Body of pancreas (tissue), 4 donors: ENCODE measurements at places on chromosomes 3 and 15.
A peak's percentile ranks its signal among the peaks of the same experiment; 100 is the strongest.

DNA sequence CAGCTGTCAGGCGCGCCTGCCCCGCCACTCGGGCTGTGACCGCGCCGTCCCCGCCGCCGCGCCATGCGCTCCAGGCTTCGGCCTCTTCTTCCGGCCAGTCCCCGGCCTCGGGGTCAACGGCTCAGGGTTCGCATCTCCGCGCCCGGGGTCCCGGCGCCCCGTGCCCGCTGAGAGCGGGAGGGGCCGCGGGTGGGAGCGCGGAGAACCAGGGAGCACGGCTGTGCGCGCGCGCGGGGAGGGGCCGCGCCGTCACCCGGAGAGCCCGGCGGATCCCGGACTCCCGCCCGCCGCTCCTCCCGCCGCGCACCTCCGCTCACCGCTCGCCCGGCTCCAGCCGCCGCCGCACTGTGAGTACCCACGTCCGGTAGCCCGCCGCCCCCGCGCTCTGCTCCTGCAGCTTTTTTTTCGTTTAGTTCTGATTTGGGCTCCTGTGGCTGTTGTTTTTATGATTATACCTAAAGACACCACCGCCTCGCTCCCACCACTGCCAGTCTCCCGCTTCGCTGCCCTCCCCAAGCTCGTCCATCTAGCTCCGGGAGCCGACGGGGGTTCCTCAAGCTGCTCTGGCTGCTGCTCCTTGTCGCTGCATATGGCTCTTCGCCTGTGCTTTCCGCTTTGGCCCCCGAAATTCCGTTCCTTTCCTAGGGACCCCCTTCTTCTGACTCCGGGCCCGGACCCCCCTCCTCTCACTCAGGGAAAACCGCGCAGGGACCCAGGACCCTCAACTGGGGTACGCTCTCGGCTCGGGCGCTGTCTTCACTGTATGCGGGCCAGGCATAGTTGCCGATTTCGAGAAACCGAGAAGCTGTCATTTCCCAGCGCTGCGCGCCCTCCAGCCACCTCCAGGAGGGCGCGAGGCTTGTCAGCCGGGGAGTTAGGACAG, 1.8 kb upstream of the SKOR1 start:
- H3K36me3 ChIP-seq = no peaks in the 10 kb centered on the region
- no peak overlapping the region for H3K4me3 ChIP-seq
- peaks cover 82% of the 10 kb centered on the region for H3K27me3 ChIP-seq
- DNase-seq = no peak

DNA sequence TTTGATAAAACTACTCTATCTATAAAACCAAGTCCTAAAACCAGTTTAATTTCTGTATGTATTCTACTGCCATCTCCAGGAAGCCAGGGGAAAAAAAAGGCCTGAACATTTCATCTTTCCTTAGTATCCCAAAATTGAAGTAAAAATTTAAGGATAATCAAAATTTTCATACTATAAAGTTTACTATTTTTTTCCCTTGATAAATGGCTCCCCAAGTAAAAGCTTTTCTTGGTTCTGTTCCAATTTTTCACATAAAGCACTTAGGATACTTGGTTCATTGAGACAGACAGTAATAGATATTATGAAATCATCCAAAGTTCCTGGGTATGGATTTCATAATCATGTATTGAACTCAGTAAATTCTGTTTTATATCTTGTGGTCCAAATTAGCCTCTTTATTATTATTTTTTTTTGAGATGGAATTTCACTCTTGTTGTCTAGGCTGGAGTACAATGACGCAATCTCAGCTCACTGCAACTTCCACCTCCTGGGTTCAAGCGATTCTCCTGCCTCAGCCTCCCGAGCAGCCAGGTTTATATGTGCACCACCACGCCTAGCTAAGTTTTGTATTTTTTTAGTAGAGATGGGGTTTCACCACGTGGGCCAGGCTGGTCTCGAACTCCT, 34.5 kb downstream of the ICE2 start:
- no peaks in the 10 kb centered on the region for H3K36me3 ChIP-seq
- DNase-seq = no peak
- no peaks in the 10 kb centered on the region for H3K27me3 ChIP-seq
- no peaks in the 10 kb centered on the region for H3K4me1 ChIP-seq
- H3K27ac ChIP-seq = no peak overlapping the region

GRCh38 chr15:66586155-66586976, 20.6 kb upstream of the LCTL start:
- no peak overlapping the region for H3K27ac ChIP-seq
- H3K36me3 ChIP-seq = no peaks in the 10 kb centered on the region
- H3K27me3 ChIP-seq = no peaks in the 10 kb centered on the region
- DNase-seq = no peak

GRCh38 chr15:28897861-28898585, 12.2 kb downstream of the APBA2 start:
- no peak for DNase-seq
- no peaks in the 10 kb centered on the region for H3K36me3 ChIP-seq
- peaks cover 4% of the 10 kb centered on the region for H3K4me1 ChIP-seq
- H3K4me3 ChIP-seq = no peak overlapping the region
- H3K27ac ChIP-seq = no peak overlapping the region
- no peaks in the 10 kb centered on the region for H3K27me3 ChIP-seq

DNA sequence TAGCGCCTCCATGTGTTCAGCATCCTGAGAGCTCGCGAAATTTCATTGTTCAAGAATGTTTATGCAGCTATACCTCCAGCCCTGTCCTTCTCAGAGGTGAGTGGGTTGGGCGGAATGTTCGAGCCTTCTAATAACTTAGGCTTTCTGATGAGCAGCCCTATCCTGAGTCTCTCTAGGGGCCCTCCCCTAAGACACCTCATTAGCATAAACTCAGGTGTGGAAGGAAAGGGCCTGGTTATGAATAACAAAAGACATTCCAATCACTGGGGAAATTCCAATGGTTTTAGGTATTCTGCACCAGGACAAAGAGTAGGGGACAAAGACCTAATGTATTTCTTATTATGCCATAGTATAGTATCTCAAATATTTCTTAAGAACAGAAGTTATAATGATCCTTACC, 138.1 kb upstream of the PDZRN3 start:
- DNase-seq = no peak
- no peak overlapping the region for H3K4me3 ChIP-seq

DNA sequence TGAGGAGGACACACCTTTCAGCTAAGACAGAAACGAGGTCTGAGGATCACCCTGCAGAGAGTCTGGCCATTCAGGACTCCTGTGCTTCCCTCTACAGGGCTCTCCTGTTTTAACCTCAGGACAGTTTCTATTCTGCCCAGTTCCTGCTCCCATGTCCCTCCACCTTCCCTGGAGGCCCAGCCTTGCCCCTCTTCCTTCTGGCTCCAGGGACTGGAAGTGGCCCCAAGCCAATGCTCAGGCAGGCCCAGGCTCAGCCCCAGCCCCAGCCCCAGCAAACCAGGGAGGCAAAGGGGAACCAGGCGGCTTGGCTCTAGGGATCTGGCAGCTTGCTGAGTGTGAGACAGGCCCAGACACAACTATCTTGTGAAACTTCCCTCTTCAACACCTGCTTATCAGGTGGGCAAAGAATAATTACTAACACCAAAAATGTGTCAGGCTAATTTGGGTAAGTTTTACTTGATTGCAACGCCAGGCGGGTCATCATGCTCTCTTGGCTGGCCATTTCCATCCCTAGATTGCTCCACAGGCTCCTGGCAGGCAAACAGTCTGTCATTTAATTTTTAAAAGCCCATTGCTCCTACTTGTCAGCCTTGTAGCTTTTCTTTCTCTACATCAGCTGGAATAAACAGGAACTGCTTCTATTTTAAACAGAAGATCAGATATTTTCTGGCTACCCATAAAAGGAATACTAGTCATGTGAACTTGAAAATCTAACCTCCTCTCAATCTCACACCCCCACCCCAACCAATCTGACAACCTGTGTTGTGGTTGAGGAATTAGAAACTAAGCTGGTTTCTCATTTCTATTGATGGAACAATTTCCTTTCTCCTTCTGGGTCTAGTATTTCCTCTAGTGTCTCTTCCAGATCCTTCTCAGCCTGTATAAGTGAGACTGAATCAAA, 33.5 kb downstream of the UPK1B start:
- no peaks in the 10 kb centered on the region for H3K27me3 ChIP-seq
- no peak overlapping the region for H3K4me3 ChIP-seq
- no peaks in the 10 kb centered on the region for H3K36me3 ChIP-seq
- H3K4me1 ChIP-seq = peaks cover 44% of the 10 kb centered on the region

GRCh38 chr15:72135719-72136118, 17.5 kb downstream of the SENP8 start:
- DNase-seq = no peak
- no peak overlapping the region for H3K4me3 ChIP-seq
- no peaks in the 10 kb centered on the region for H3K36me3 ChIP-seq
- no peaks in the 10 kb centered on the region for H3K4me1 ChIP-seq
- H3K27me3 ChIP-seq = no peaks in the 10 kb centered on the region

- no peaks in the 10 kb centered on the region for H3K27me3 ChIP-seq
- no peak overlapping the region for H3K4me3 ChIP-seq
- DNase-seq = no peak
- no peak overlapping the region for H3K27ac ChIP-seq
- H3K4me1 ChIP-seq = peaks cover 48% of the 10 kb centered on the region
Observed at GRCh38 chr3:12841970-12842328, 584 bp upstream of the RPL32 start.

DNA sequence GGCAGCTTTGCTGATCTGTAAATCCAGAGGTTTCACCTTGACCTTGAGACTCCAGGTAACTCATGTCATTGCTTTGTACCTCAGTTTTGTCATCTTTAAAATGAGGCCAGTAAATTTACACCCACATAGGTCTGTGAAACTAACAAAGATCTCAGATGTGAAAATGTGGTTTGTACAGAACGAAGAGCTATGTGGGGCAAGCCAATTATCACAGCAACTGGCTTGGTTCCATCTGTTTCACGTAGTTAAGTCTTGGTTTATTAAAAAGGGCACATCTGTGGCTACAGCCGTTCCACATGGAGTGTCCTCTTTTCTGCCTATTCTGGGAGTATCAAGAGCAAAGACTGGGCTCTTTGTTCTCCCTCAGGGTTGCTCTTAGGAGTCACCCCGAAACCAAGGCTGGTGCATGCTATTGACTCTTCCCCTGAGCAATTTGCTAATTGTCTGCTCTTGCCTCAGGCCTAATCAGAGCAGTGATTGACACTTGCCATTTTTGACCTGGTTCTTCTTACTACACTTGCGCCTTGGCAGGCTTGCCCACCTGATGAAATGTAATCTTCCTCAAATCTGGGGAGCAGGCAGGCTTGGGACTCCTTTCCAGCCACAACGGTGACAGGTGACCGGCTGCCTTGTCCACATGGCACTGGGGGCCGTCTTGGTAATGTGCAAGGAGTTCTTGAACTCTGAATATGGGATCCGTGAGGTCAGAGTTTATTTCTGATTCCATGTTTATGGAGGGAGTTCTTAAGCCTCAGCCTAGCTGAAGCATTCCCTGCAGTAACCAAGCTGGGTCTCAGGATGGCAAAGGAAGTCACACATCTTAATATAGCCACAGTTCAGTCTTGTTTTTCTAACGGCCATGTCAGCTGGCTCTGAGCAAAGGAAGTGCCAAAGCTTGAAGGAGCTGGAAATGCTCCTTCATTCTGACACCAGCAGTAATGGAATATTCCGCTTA, 40.1 kb downstream of the EAF1 start:
- H3K27me3 ChIP-seq = no peaks in the 10 kb centered on the region
- H3K36me3 ChIP-seq = no peaks in the 10 kb centered on the region
- no peaks in the 10 kb centered on the region for H3K4me1 ChIP-seq
- no peak overlapping the region for H3K27ac ChIP-seq
- no peak overlapping the region for H3K4me3 ChIP-seq
- DNase-seq = no peak

- peak; percentile 58 for DNase-seq
- peak overlapping the region; percentile 80 for H3K4me3 ChIP-seq
- peaks cover 16% of the 10 kb centered on the region for H3K4me1 ChIP-seq
- no peaks in the 10 kb centered on the region for H3K36me3 ChIP-seq
Observed at GRCh38 chr3:192917028-192917403, 640 bp downstream of the MB21D2 start.

GRCh38 chr3:161263057-161263456, 41.9 kb downstream of the NMD3 start:
- H3K4me1 ChIP-seq = peaks cover 3% of the 10 kb centered on the region
- H3K36me3 ChIP-seq = no peaks in the 10 kb centered on the region
- H3K4me3 ChIP-seq = no peak overlapping the region

- no peak overlapping the region for H3K4me3 ChIP-seq
- no peak overlapping the region for H3K27ac ChIP-seq
- H3K27me3 ChIP-seq = no peaks in the 10 kb centered on the region
- DNase-seq = no peak
- no peaks in the 10 kb centered on the region for H3K4me1 ChIP-seq
- no peaks in the 10 kb centered on the region for H3K36me3 ChIP-seq
Observed at GRCh38 chr15:52466134-52466701, 62.5 kb downstream of the MYO5A start.

- H3K36me3 ChIP-seq = no peaks in the 10 kb centered on the region
- H3K27me3 ChIP-seq = no peaks in the 10 kb centered on the region
- peaks cover 16% of the 10 kb centered on the region for H3K4me1 ChIP-seq
- H3K4me3 ChIP-seq = no peak overlapping the region
Observed at GRCh38 chr3:61832375-61833229, 271.2 kb downstream of the PTPRG start.

GRCh38 chr3:60207905-60208304, 1043.3 kb downstream of the FHIT start:
- H3K27me3 ChIP-seq = no peaks in the 10 kb centered on the region
- H3K4me3 ChIP-seq = no peak overlapping the region
- H3K36me3 ChIP-seq = no peaks in the 10 kb centered on the region
- no peaks in the 10 kb centered on the region for H3K4me1 ChIP-seq
- no peak for DNase-seq

DNA sequence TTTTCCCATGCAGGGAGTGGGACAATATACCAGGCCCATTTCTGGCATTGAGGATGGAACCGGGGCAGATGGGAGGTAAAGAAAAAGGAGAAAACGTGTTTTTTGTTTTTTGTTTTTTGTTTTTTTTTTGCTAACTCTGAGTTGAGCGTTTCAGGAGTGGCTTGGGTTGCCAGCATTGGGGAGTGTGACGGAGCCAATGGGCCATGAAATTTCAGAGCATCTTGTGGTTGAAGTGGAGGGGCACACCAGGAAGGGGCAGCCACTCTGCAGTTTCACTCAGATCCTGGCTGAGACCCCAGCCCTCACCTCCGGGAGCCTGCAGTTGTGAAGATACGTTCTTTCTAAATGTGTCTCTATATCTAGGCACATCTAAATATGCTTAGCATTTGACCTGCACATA, 240.5 kb downstream of the TLE3 start:
- H3K4me3 ChIP-seq = no peak overlapping the region
- H3K4me1 ChIP-seq = no peaks in the 10 kb centered on the region
- H3K27me3 ChIP-seq = no peaks in the 10 kb centered on the region
- H3K27ac ChIP-seq = no peak overlapping the region
- H3K36me3 ChIP-seq = no peaks in the 10 kb centered on the region
- DNase-seq = no peak

- H3K27ac ChIP-seq = no peak overlapping the region
- no peaks in the 10 kb centered on the region for H3K27me3 ChIP-seq
- H3K4me3 ChIP-seq = no peak overlapping the region
Observed at GRCh38 chr3:85170646-85171045, 211.9 kb downstream of the CADM2 start.

DNA sequence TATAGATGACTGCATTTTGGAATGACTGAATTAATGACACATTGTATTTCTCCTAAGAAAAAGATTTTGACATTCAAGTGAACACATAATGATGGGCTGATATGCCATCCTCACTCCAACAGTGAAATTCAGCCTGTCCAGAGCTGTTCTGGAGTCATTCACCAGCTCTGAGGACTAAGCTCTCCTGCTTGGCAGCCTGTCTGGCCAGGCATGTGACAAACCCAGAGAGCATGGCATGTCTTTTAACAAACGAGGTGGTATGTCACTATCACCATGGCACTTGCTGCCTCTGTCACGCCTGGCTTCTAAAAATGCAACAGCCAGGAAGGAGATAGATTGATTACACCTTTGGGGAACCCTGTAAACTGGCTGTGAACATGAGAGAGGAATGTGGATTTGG, 1.4 kb downstream of the ACTC1 start:
- H3K4me1 ChIP-seq = peaks cover 13% of the 10 kb centered on the region
- H3K27ac ChIP-seq = no peak overlapping the region
- DNase-seq = no peak
- H3K36me3 ChIP-seq = no peaks in the 10 kb centered on the region
- H3K27me3 ChIP-seq = no peaks in the 10 kb centered on the region
